Lower leg skin (tissue), 4 donors: ENCODE measurements at places on chromosomes 5 and 9.
A peak's percentile ranks its signal among the peaks of the same experiment; 100 is the strongest.

GRCh38 chr9:86079421-86079831 lies 19.9 kb downstream of the GOLM1 start:
- no peak for DNase-seq

GRCh38 chr5:180098526-180098925 lies 27.0 kb upstream of the RNF130 start:
- DNase-seq: no peak

DNA sequence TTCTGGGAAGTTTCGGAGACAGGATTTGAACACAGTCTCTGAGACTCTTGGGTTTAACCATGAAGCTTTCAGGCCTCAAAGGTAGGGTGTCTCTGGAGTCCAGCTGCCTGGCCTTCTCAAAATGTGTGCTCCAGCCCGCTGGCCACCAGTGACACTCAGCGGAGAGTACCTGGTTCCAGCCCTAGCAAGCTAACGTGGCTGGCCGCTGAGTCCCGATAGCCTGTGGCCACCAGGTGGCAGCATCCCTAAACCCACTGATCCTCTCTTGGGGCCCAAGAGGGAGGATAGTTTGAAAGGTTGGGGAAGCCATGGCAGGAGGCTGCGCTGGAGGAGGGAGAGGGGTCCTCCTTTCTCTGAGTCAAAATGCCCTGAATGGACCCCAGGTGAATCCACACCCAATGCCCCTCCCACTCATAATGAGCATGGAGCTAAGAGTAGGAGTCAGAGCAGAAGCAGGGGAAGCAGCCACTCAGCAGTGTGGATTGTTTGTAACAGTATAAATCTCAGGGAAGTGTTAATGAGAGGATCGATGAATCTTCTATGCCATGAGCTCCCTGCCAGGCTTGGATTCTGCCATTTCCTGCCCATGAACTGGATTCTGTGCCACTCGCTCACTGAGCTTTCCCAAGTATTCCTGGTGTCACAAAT lies 5.4 kb upstream of the TIFAB start:
- DNase-seq: peak; percentile 31

GRCh38 chr5:142395334-142395733 lies 70.5 kb upstream of the SPRY4 start:
- DNase-seq: no peak

DNA sequence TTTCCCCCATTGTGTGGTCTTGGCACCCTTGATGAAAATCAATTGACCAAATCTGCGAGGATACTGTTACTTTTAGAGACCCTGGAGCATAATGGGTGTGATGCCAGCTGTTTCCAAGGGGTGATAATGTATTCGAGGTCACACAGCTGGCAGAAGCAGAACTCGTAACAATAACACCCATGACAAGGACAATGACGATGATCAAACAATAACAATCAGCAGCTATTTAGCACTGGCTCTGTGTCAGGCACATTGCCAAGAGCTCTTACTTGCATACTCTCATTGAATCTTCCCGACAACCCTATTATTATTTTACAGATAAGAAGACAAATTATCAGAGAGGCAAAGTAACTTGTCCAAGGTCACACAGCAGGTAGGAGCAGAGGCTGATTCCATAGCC lies 223.7 kb upstream of the MSX2 start:
- DNase-seq: no peak

DNA sequence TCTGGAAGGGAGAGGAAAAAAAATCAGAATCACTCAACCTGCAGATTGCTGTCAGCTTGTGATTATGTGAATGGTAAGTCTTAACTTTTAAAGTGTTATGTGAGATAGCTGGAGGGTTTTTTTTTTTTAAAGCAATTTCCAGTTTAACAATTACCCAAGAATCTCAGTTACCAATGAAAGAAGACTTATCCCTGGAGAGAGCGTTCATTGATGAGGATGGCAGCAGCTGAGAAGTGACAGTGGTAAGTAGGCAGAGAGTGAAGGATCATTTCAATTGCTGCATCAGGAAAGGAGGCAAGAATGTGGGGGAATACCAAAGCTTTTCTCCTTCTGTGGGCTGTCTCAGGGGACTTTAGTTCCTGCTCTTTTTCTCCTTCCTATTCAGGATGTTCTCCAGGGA lies 370.2 kb upstream of the C9orf72 start:
- DNase-seq: no peak

DNA sequence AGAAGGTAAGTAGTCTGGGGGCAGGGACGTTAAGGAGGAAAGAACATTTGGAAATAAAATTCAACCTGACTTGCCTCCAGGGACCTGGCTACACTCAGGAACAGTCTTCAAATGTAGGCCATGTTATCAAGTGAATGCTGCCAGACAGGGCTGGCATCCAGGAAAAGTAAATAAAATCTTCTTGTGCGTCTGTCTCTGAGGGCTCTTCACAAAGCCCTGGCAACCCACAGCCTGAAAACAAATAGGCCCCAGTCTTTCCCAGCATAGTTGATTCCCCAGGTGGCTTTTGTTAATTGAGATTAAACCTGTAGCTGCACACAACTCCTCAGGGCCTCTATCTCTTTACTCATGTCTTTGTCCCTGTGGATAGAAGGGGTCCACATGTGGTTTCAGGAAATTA lies 55.4 kb downstream of the STK32A start:
- no peak for DNase-seq

GRCh38 chr5:68070591-68071281 lies 144.8 kb upstream of the PIK3R1 start:
- DNase-seq: no peak

GRCh38 chr5:177428574-177429217 lies 2.2 kb downstream of the GRK6 start:
- DNase-seq: no peak

GRCh38 chr9:16458696-16459420 lies 411.6 kb downstream of the BNC2 start:
- DNase-seq: no peak

GRCh38 chr9:109640580-109641371 lies 139.2 kb upstream of the PALM2AKAP2 start:
- no peak for DNase-seq

- DNase-seq: no peak
Observed at GRCh38 chr5:38500573-38501260, 55.7 kb downstream of the LIFR start.
